ENCODE measurements at places on chromosomes 2 and 18. TPM values are rescaled to one million over a fixed set of nuclear protein-coding genes. Genes with fewer than 3 reads are reported as not detected.

HOXD3 gene
- total RNA-seq: not detected

PLEKHH2 gene
- 2.5 TPM for total RNA-seq

SLC30A3 gene
- not detected for total RNA-seq

TSGA10 gene
- total RNA-seq: 1.3 TPM

SDC1 gene
- total RNA-seq: 909 TPM

SCG2 gene
- total RNA-seq: not detected

NGEF gene
- total RNA-seq: 7.6 TPM

MMADHC gene
- total RNA-seq: 131 TPM

ATP6V1C2 gene
- total RNA-seq: 0.09 TPM

MOGAT1 gene
- total RNA-seq: not detected

CCDC148 gene
- total RNA-seq: 0.14 TPM

APCDD1 gene
- total RNA-seq: 0.35 TPM

TLX2 gene
- not detected for total RNA-seq

CFAP65 gene
- not detected for total RNA-seq

LCT gene
- total RNA-seq: not detected

CCBE1 gene
- 0.85 TPM for total RNA-seq

NFATC1 gene
- 2.5 TPM for total RNA-seq

CYB5A gene
- 155 TPM for total RNA-seq

NDC80 gene
- 13.9 TPM for total RNA-seq

C1GALT1C1L gene
- total RNA-seq: 0.21 TPM

SLC4A3 gene
- 6.5 TPM for total RNA-seq

POLR1B gene
- total RNA-seq: 14.7 TPM

ZNF804A gene
- total RNA-seq: 0.05 TPM

MARCO gene
- not detected for total RNA-seq

TSPYL6 gene
- total RNA-seq: not detected

COL5A2 gene
- 33.1 TPM for total RNA-seq

AQP12A gene
- not detected for total RNA-seq
